ENCODE measurements at places on chromosomes 7 and 10. TPM values are rescaled to one million over a fixed set of nuclear protein-coding genes. Genes with fewer than 3 reads are reported as not detected.

DNA sequence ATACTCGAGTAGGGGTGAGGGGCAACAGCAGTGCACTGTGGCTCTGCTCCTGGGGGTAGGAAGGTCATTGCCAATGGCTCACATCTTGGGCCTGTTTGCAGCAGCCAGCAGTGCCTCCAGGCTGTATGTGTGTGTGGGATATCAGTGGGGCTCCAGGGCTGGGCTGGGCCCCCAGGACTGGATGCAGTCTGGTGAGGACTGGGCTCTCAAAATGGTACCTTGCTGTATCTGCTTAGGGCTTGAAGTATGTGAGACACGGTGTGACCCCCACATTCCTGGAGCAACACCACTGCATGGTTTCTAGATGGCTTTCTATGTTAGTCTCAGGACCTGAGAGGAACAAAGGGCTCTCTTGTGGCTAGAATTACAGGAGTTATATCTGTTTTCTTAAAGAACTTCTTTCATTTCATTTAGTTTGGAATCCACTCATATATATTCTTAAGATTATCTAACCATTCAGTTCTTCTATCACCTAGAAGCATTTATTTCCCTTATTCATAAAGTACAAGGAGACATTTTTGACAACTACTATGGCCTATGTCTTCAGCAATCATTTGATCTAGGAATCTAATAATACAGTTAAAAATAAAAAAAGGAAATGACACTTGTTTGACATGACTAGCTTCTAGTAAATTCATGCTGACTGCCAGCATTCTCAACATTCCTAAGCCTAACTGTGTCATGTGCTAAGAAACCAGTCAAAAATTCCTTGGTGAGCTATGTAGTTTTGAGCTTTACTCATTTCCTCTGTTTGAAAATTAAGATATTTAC is 443.2 kb upstream of the SEMA3A start:
- no peaks in the 10 kb centered on the region for H3K4me1 ChIP-seq
- no peaks in the 10 kb centered on the region for H3K27me3 ChIP-seq
- no peak overlapping the region for H3K4me3 ChIP-seq
- H3K36me3 ChIP-seq, result no peaks in the 10 kb centered on the region
- DNase-seq, result no peak

GRCh38 chr10:19250546-19250945 is 201.9 kb downstream of the MALRD1 start:
- H3K27ac ChIP-seq, result no peak overlapping the region
- H3K4me1 ChIP-seq, result no peaks in the 10 kb centered on the region
- H3K4me3 ChIP-seq, result no peak overlapping the region
- no peak for DNase-seq
- no peaks in the 10 kb centered on the region for H3K36me3 ChIP-seq
- H3K27me3 ChIP-seq, result no peaks in the 10 kb centered on the region

DNA sequence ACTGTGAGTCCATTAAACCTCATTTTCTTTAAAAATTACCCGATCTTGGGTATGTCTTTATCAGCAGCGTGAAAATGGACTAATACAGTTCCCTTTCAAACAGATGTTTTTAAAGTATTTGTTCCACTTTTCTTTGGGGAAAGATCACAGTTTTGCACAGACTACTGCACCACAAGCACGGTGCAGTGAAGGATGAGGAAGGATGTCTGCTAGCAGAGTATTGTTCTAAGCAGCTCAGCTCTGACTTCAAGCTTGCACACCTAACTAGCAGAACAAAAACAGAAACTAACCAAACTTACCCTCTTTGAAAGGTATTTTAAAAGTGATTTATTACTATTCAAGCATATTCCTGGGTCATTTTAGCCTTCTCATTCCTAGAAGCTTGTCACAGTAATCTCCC is 20.0 kb downstream of the THNSL1 start:
- no peaks in the 10 kb centered on the region for H3K4me1 ChIP-seq
- H3K27ac ChIP-seq, result no peak overlapping the region
- no peaks in the 10 kb centered on the region for H3K36me3 ChIP-seq
- DNase-seq, result no peak

- no peaks in the 10 kb centered on the region for H3K27me3 ChIP-seq
- no peaks in the 10 kb centered on the region for H3K36me3 ChIP-seq
- no peaks in the 10 kb centered on the region for H3K4me1 ChIP-seq
- no peak overlapping the region for H3K4me3 ChIP-seq
Measured at GRCh38 chr10:34473174-34474008, 341.7 kb downstream of the PARD3 start.

- H3K4me3 ChIP-seq, result no peak overlapping the region
- H3K27ac ChIP-seq, result no peak overlapping the region
- H3K36me3 ChIP-seq, result no peaks in the 10 kb centered on the region
- no peaks in the 10 kb centered on the region for H3K27me3 ChIP-seq
- no peak for DNase-seq
Measured at GRCh38 chr7:28423918-28424514, 11.7 kb downstream of the CREB5 start.

GRCh38 chr7:116616555-116617059 is 55.4 kb upstream of the MET start:
- H3K27ac ChIP-seq, result no peak overlapping the region
- no peak overlapping the region for H3K4me3 ChIP-seq
- H3K4me1 ChIP-seq, result peaks cover 12% of the 10 kb centered on the region
- H3K36me3 ChIP-seq, result no peaks in the 10 kb centered on the region
- DNase-seq, result no peak
- H3K27me3 ChIP-seq, result no peaks in the 10 kb centered on the region

The CYTH3 gene
- polyA plus RNA-seq, result 4.0 TPM

The PRF1 gene
- polyA plus RNA-seq, result 0.30 TPM

The NKX2-3 gene
- 1.0 TPM for polyA plus RNA-seq

The TAC1 gene
- polyA plus RNA-seq, result 0.57 TPM

The TAS2R5 gene
- polyA plus RNA-seq, result 0.65 TPM

The RNF148 gene
- 0.28 TPM for polyA plus RNA-seq
